Fibroblast of upper back skin (primary cell): ENCODE measurements at places on chromosomes 4 and X.

DNA sequence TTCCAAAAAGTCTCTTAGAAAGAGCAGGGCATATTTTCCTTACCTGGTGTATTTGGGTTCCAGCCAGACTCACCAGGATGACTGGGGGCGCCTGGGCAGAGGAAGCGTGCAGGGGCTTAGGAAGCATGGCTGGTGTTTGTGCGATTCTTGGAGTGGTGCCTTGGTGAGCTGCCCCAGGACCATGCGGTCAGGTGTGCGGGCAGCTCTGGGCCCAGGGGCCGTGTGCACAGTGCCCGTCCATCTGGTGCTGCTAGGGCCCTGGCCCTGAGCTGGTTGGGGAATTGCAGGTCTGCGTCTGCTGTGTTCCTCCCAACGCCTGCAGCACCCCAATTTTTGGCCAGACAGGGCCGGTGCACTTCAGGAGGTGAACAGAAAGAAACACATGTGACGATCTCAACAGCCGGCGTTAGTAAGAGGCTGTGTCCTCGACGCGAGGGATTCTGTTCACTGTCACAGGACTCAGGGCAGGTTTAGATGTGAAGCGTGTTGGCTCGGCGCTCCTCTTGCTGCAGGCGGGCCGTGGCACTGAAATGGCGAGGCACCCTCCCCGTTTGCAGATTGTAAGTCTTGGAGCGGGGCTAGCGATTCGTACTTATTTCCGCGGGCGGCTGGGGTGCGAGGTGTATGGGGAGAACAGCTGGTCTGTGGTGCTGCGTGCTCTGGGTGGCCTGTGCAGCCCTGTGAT, 15.2 kb downstream of the RGS12 start:
- DNase-seq = no peak

DNA sequence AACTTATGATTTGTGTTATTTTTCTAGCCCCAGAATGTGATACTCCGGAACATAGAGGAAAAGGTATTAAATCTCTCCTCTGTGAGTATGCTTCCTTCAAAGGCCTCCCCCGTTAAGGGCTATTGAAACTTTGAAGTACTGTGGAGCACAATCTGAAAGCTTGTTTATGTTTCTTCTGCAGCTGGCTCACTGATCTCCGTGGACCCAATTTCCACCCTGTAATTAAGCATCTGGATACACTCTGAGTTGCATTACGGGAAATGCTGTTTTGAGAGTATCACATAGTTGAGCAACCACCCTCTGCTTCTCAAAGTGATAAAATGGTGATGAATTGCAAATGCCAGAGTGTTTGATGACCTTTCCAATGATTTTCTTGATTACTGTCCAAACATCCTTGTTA, 296.8 kb upstream of the PABPC5 start:
- DNase-seq = no peak

DNA sequence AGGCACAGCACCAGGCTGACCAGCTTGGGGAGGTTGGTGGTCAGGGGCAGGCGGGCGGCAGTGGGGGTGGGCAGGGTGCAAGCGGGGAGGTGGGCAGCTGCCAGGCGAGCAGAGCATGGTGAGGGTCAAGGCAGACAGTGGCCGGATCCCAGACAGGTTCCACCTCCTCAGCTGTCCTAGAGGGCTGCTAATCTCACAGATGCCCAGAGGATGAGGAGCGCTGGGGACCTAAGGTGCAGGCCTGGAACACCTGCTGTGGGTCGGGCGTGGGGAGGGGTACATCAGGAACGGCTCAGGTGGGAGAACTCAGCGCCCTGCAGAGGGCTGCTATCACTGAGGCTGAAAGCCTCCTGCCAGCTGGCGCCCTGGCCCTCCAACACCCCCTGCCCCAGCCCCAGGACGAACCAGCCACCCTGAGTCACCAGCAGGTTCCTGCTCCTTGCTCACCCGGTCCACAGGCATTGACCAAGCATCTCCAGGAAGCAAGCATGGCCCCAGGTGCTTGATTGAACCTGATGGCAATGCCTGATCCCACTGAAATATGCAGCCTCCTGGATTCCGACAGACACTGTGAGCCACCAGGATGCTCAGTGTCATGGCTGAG, 28.4 kb upstream of the C4orf50 start:
- DNase-seq = no peak

GRCh38 chr4:153025406-153025805, 89.3 kb downstream of the FHDC1 start:
- no peak for DNase-seq

DNA sequence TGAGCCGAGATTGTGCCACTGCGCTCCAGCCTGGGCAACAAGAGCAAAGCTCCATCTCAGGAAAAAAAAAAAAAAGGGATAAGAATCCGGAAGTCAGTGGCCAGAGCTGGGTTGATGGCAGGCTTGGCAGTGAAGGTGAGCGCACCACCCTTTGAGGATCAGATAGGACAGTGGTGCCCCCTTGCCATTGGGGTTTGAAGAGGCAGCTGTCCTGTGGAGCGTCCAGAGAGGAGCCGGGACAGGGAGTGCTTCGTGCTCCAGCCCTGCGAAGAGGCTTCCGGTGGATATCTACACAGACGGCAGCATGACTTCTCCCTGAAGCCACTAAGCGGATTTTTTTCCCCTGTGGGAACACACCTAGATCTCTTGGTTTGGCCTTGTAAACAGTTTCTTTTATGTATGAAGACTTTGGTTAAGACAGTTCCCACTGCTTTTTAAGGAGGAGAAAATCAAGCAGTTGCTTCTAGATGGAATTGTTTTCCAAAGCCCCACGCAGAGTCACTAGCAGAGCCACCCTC, 6.5 kb downstream of the TBC1D14 start:
- DNase-seq = no peak

GRCh38 chr4:106165351-106166010, 150.5 kb downstream of the TBCK start:
- DNase-seq = no peak
